ENCODE measurements at places on chromosomes 3 and 15. TPM values are rescaled to one million over a fixed set of nuclear protein-coding genes. Genes with fewer than 3 reads are reported as not detected.

CNBP gene
- total RNA-seq = 319 TPM

INSYN1 gene
- 9.6 TPM for total RNA-seq

ZPLD1 gene
- not detected for total RNA-seq

ESYT3 gene
- total RNA-seq = 0.44 TPM

POMGNT2 gene
- 19.8 TPM for total RNA-seq

PLOD2 gene
- 12.7 TPM for total RNA-seq

SH3BP5 gene
- total RNA-seq = 4.8 TPM

CHST2 gene
- total RNA-seq = 4.5 TPM

LMCD1 gene
- total RNA-seq = 29.0 TPM

SPESP1 gene
- not detected for total RNA-seq

GPR15 gene
- not detected for total RNA-seq

SI gene
- total RNA-seq = not detected

CLN6 gene
- total RNA-seq = 71.3 TPM

GRCh38 chr3:153250446-153250845, 88.4 kb downstream of the RAP2B start:
- H3K4me1 ChIP-seq = no peaks in the 10 kb centered on the region
- no peaks in the 10 kb centered on the region for H3K36me3 ChIP-seq
- no peaks in the 10 kb centered on the region for H3K27me3 ChIP-seq

GRCh38 chr3:184449161-184449515, 69.3 kb downstream of the CHRD start:
- no peaks in the 10 kb centered on the region for H3K27me3 ChIP-seq
- no peaks in the 10 kb centered on the region for H3K4me1 ChIP-seq
- H3K27ac ChIP-seq = no peak overlapping the region
- no peaks in the 10 kb centered on the region for H3K36me3 ChIP-seq

GRCh38 chr15:101156509-101157159, 95.2 kb downstream of the CHSY1 start:
- DNase-seq = no peak
- no peaks in the 10 kb centered on the region for H3K36me3 ChIP-seq
- no peak overlapping the region for H3K27ac ChIP-seq
- no peaks in the 10 kb centered on the region for H3K27me3 ChIP-seq
- H3K4me3 ChIP-seq = no peak overlapping the region
- H3K4me1 ChIP-seq = peaks cover 18% of the 10 kb centered on the region

DNA sequence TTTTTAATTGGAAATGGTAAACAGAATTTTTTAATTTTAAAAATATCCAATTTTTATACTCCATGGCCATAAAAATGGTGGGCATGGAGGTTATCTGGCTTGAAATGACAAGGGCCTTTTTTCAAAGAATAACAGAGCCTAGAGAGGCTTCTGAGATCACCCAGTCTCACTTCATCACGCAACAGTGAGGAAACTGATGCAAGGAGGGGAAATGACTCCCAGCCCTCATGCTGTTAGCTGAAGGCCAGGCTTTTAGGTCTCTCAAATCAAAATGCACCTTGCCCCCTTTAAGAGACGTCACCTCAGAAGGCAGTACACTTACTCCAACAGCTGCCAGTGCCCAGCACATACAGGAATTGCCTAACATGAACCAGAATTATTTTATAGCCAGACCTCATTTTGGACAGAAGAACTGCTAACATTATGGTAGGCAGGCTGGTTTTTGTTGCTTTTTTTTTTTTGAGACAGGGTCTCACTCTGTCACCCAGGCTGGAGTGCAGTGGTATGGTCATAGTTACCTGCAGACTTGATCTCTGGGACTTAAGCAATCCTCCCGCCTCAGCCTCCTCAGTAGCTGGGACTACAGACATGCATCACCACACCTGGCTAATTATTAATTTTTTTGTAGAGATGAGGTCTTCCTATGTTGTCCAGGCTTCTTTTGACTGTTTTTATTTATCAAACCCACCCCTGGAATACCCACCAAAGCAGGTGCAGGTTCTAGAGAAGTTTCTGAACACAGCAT, 9.1 kb downstream of the RAB43 start:
- H3K27me3 ChIP-seq = no peaks in the 10 kb centered on the region
- H3K4me1 ChIP-seq = peaks cover 16% of the 10 kb centered on the region
- no peak overlapping the region for H3K4me3 ChIP-seq
- H3K27ac ChIP-seq = no peak overlapping the region
- no peaks in the 10 kb centered on the region for H3K36me3 ChIP-seq
- no peak for DNase-seq

GRCh38 chr15:85768595-85769168, 26.0 kb downstream of the KLHL25 start:
- H3K27ac ChIP-seq = no peak overlapping the region
- H3K4me1 ChIP-seq = peaks cover 31% of the 10 kb centered on the region
- H3K36me3 ChIP-seq = peaks cover 10% of the 10 kb centered on the region
- DNase-seq = no peak
- no peaks in the 10 kb centered on the region for H3K27me3 ChIP-seq
- no peak overlapping the region for H3K4me3 ChIP-seq

DNA sequence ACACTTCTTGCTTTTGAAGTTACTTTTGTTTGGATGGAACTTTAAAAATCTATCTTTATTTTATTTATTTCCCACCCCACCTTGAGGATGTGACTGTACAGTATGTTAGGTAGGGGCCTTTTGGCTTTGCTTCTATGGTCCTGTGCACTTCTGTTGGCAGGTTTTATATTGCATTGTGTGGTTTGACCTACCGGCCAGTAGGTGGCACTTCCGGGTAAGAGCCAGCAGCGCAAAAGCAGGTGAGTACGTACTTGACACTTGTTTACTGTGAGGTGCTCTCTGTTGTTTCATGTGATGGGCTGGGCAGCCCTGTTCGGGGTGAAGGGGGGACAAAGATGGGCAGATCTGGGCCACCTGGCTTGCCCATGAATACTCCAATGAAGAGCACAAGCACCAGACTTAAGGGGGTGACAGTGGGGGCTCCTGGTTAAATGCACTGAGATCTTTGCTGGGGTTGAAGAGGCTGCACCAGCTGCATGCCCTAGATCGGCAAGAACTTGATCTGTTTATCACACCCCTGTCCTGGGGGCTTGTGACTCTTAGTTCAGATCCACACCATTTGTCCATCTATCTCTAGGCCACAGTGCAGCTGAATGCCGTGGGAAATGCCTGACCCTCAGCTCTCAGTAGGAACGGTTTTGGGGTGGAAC, 131.6 kb downstream of the NLGN1 start:
- H3K4me3 ChIP-seq = no peak overlapping the region
- H3K36me3 ChIP-seq = peaks cover 36% of the 10 kb centered on the region
- no peak for DNase-seq
- no peaks in the 10 kb centered on the region for H3K27me3 ChIP-seq

- DNase-seq = no peak
- H3K27me3 ChIP-seq = no peaks in the 10 kb centered on the region
- no peak overlapping the region for H3K27ac ChIP-seq
These were observed 341.5 kb downstream of the ROBO2 start for GRCh38 chr3:77381431-77381830.

DNA sequence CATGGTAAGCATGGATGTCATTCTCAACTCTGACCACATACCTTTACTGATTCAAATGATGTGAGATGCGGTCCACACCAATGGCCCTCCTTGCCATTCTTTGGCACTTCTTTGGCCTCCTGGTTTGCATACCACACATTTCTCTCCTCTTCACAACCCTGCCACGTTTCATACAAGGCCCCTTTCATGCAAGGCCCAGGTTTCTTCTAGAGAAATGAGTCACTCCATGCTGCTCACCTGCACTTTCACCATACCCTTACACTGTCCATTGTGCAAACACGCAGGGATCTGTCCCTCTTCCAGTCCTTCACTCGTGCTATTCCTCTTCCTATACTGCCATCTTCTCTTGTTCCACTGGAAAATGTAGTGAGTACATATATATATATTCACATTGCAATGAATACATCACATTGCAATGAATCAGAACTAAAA, 24.4 kb upstream of the SLC24A5 start:
- H3K27ac ChIP-seq = no peak overlapping the region
- no peaks in the 10 kb centered on the region for H3K4me1 ChIP-seq
- H3K27me3 ChIP-seq = no peaks in the 10 kb centered on the region
- H3K4me3 ChIP-seq = no peak overlapping the region
- DNase-seq = no peak
- H3K36me3 ChIP-seq = no peaks in the 10 kb centered on the region

- H3K27ac ChIP-seq = no peak overlapping the region
- no peaks in the 10 kb centered on the region for H3K27me3 ChIP-seq
- no peak overlapping the region for H3K4me3 ChIP-seq
- H3K4me1 ChIP-seq = no peaks in the 10 kb centered on the region
- no peak for DNase-seq
These were observed 27.8 kb upstream of the KCNMB2 start for GRCh38 chr3:178508443-178508825.

- DNase-seq = no peak
- H3K36me3 ChIP-seq = peaks cover 26% of the 10 kb centered on the region
- H3K4me1 ChIP-seq = peaks cover 15% of the 10 kb centered on the region
- H3K4me3 ChIP-seq = no peak overlapping the region
These were observed 9.9 kb downstream of the SELENOT start for GRCh38 chr3:150613034-150613433.

GRCh38 chr3:188104050-188104449, 49.9 kb upstream of the LPP start:
- H3K4me3 ChIP-seq = no peak overlapping the region
- peaks cover 2% of the 10 kb centered on the region for H3K36me3 ChIP-seq
- H3K4me1 ChIP-seq = peaks cover 21% of the 10 kb centered on the region
- no peak for DNase-seq

GRCh38 chr3:156720826-156721225, 46.4 kb downstream of the TIPARP start:
- no peak overlapping the region for H3K4me3 ChIP-seq
- H3K36me3 ChIP-seq = no peaks in the 10 kb centered on the region
- H3K27me3 ChIP-seq = no peaks in the 10 kb centered on the region

DNA sequence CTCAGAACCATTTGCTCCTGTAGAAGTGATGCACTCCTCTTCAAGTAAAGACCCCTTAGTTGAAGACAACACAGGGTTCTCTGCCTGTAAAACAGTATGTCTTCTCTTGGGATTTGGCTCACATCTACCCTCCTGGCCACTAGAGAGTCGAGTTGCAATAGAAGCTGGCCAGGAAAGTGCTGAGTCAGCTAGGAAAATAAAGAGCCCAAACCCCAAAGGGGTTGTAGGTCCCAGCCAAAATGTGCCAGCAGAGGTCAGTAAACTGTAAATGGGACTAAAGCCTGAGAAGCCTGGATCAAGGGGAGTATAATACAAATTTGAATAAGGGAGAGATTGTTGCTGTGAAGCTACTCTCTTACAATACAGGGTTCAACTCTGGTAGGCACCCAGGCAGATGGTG, 37.2 kb upstream of the THBS1 start:
- no peaks in the 10 kb centered on the region for H3K27me3 ChIP-seq
- no peak overlapping the region for H3K27ac ChIP-seq
- H3K36me3 ChIP-seq = peaks cover 5% of the 10 kb centered on the region
- no peaks in the 10 kb centered on the region for H3K4me1 ChIP-seq
- H3K4me3 ChIP-seq = no peak overlapping the region

- H3K4me1 ChIP-seq = peaks cover 33% of the 10 kb centered on the region
- H3K36me3 ChIP-seq = peaks cover 34% of the 10 kb centered on the region
- H3K27ac ChIP-seq = no peak overlapping the region
- H3K27me3 ChIP-seq = no peaks in the 10 kb centered on the region
- DNase-seq = no peak
- H3K4me3 ChIP-seq = no peak overlapping the region
These were observed 130.0 kb upstream of the SLC2A2 start for GRCh38 chr3:171156401-171157010.

- no peaks in the 10 kb centered on the region for H3K36me3 ChIP-seq
- H3K27ac ChIP-seq = peak overlapping the region; percentile 44
- no peaks in the 10 kb centered on the region for H3K27me3 ChIP-seq
- H3K4me1 ChIP-seq = peaks cover 42% of the 10 kb centered on the region
- no peak overlapping the region for H3K4me3 ChIP-seq
These were observed 167.6 kb downstream of the ECT2 start for GRCh38 chr3:172918165-172918564.

- no peak overlapping the region for H3K27ac ChIP-seq
- no peaks in the 10 kb centered on the region for H3K27me3 ChIP-seq
- DNase-seq = no peak
- H3K4me3 ChIP-seq = no peak overlapping the region
These were observed 172.4 kb downstream of the CNTN3 start for GRCh38 chr3:74442068-74442467.

DNA sequence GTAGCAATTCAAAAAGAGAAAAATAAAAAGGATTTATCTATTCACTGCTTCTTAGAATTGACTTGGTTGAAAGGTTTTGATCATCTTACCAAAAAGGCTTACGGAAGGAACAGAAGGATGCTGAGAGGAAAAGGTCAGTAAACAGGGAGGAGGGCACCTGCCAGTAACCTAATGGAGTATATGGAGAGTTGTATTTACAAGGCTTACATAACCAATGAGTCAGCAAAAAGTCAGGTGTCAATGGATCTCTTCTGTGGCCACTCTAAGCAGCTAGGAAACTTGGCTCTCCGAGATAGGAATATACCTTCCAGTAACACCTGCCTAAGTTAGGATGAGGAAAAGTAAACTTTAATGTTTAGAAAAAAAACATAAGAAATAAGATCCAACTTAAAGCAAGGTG, 80.5 kb upstream of the PLXND1 start:
- no peaks in the 10 kb centered on the region for H3K27me3 ChIP-seq
- DNase-seq = no peak
- peak overlapping the region; percentile 32 for H3K27ac ChIP-seq
- no peaks in the 10 kb centered on the region for H3K36me3 ChIP-seq
- H3K4me1 ChIP-seq = peaks cover 41% of the 10 kb centered on the region
